IPS-NIHi11 (cell line): ENCODE measurements at places on chromosomes 1 and 21.

DNA sequence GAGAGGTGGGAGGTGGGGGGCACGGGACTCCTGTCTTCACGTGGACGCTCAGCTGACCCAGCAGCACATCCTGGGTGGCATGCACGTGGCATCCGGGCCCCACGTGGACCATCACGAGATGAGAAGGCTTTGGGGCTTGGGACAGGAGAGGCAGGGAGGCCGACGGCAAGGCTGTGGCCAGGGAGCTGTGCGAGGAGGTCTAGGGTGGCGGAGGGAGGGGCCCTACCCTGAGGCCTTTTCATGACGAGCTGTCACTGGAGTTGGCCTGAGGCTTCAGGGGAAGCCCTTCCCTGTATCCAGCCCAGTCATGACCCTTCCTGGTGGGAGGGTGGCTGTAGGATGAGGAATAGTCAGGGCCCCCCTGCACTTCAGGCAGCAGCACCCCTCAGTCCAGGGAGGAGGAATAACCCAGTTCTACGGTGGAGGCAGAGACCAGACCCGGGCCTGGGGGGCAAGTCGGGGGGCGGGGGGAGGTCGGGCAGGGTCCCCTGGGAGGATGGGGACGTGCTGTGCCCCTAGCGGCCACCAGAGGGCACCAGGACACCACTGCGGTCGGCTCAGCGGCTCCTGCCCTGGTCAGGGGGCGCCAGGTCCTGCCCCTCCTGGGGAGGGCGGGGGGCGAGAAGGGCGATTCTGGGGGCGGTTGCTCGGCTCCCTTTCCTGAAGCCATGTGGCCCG is 2.0 kb upstream of the PERM1 start:
- DNase-seq, result peak; percentile 95

- DNase-seq, result no peak
Measured at GRCh38 chr1:226436855-226437491, 29.1 kb upstream of the PARP1 start.

DNA sequence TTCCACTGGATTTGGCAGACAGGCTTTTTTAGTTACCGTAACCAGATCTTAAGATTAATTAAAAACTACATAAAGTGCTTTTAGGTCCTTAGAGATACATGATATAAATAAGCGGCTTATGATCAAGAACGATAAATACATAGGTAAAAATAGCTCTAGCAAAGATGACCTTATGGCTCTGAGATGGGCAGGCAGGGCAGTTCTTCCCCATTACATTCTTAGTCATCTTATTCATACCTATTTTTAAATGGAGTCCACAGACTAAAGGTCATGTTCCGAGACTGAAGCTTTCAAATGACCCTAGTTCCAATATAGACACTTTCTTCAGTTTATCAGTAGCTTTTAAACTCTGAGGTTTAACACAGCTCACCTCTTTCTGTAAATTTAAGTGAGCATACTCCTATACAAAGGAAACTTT is 4.3 kb downstream of the MCL1 start:
- no peak for DNase-seq

- no peak for DNase-seq
Measured at GRCh38 chr1:101301446-101302057, 64.7 kb downstream of the S1PR1 start.

- DNase-seq, result no peak
Measured at GRCh38 chr1:96365596-96366390, 355.8 kb upstream of the PTBP2 start.

DNA sequence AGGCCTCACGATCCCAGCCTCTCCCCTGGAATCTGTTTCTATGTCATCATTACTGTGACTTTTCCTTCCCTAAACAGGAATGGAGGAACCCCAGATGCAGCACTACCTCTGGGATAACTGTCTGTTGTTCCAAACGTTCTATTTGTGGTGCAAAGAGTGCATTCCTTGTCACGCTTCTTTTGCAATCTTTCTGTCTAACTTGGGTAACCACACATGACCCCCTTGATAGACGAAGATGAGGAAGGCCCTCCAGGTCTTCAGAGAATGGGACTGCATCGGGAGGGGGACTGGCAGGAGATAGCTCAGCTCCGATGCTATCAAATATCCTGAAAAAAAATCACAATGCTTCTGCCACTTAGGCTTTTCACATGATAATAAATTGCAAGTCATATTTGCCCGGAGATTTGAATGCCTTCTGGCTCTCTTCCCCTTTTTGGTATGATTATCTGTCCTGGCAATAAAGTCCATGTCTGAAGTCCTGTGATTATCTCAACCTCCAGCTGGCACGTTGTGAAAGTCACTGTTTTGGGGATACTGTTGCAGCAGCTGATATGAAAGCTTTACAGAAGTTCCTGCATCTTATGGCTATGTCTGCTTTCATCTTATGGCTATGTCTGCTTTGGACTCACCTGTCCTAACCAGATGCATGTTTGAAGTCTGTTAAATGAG is 148.7 kb upstream of the LMO4 start:
- DNase-seq, result no peak

GRCh38 chr1:116448785-116449385 is 75.8 kb downstream of the ATP1A1 start:
- DNase-seq, result no peak

DNA sequence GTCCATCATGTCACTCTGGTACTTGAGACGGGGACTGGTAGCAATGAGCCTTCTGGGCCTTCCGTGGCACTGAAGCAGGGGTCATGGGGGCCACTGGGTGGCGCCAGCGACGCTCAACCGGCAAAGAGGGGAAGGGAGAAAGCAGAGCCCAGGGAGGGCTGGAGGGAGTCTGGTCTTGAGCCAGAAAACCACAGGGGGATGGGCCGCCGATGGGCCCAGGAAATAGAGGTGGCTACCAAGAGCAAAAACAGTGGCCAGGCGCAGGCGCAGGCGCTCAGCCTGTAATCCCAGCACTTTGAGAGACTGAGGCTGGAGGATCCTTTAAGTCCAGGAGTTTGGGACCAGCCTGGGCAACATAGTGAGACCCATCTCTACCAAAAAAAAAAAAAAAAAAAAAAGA is 21.8 kb downstream of the EXOC8 start:
- peak; percentile 66 for DNase-seq

DNA sequence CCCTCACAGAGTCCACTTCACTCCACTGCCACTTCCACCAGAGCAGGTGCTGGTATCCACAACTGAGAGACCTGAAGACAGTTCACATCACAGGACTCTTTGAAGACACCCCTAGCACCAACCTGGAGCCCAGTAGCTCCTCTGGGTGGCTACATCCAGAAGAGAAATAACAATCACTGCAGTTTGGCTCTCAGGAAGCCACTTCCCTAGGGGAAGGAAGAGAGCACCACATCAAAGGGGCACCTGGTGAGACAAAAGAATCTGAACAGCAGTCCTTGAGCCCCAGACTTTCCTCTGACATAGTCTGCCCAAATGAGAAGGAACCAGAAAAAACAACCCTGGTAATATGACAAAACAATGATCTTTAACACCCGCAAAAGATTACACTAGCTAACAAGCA is 113.2 kb downstream of the TENT5C start:
- no peak for DNase-seq
